ENCODE measurements at places on chromosomes 7 and 10. TPM values are rescaled to one million over a fixed set of nuclear protein-coding genes. Genes with fewer than 3 reads are reported as not detected.

Gene SPDYE2B
- total RNA-seq = 0.12 TPM

Gene SEMA3C
- total RNA-seq = 216 TPM

Gene DCLRE1A
- total RNA-seq = 4.3 TPM

Gene PSD
- total RNA-seq = 4.8 TPM

Measured in smooth muscle cell of the coronary artery (primary cell).